CD4-positive, alpha-beta T cell (primary cell): ENCODE measurements at places on chromosomes 4 and X. TPM values are rescaled to one million over a fixed set of nuclear protein-coding genes. Genes with fewer than 3 reads are reported as not detected.
A peak's percentile ranks its signal among the peaks of the same experiment; 100 is the strongest.

- no peak overlapping the region for H3K27ac ChIP-seq
- DNase-seq, result no peak
- no peaks in the 10 kb centered on the region for H3K4me1 ChIP-seq
- H3K36me3 ChIP-seq, result no peaks in the 10 kb centered on the region
- no peaks in the 10 kb centered on the region for H3K27me3 ChIP-seq
- no peak overlapping the region for H3K4me3 ChIP-seq
Observed at GRCh38 chrX:22664826-22665225, 334.9 kb upstream of the DDX53 start.

- no peaks in the 10 kb centered on the region for H3K36me3 ChIP-seq
- H3K4me1 ChIP-seq, result no peaks in the 10 kb centered on the region
- H3K27ac ChIP-seq, result no peak overlapping the region
- no peaks in the 10 kb centered on the region for H3K27me3 ChIP-seq
- no peak for DNase-seq
- H3K4me3 ChIP-seq, result no peak overlapping the region
Observed at GRCh38 chr4:31175242-31175910, 455.2 kb downstream of the PCDH7 start.

DNA sequence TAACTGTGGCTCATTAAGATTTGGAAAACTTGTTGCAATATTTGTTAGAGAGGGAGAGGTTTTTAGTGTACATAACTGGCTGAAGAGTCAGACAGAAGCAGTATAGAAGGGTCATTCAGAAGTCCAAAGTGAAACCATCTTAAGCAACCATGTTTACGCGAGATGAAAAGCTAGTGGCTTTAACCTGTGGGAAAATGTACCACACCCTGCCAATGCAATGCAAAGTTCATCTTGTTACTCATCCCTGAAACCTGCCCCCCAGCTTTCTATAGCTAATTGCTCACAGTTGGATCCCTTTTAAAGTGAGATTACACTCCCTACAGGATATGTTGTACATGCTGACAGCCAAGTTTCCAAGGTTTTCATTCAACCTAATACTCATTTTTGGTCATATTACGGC is 96.7 kb upstream of the RAPGEF2 start:
- no peak overlapping the region for H3K27ac ChIP-seq
- H3K4me3 ChIP-seq, result no peak overlapping the region
- H3K36me3 ChIP-seq, result no peaks in the 10 kb centered on the region
- no peak for DNase-seq
- no peaks in the 10 kb centered on the region for H3K27me3 ChIP-seq

GRCh38 chr4:121669163-121669550 is 27.6 kb downstream of the ANXA5 start:
- H3K36me3 ChIP-seq, result peaks cover 53% of the 10 kb centered on the region
- no peak overlapping the region for H3K4me3 ChIP-seq
- no peak overlapping the region for H3K27ac ChIP-seq
- H3K27me3 ChIP-seq, result no peaks in the 10 kb centered on the region
- H3K4me1 ChIP-seq, result no peaks in the 10 kb centered on the region

Gene DGKK
- total RNA-seq, result not detected

- H3K4me1 ChIP-seq, result no peaks in the 10 kb centered on the region
- no peak overlapping the region for H3K27ac ChIP-seq
- no peak for DNase-seq
- H3K36me3 ChIP-seq, result no peaks in the 10 kb centered on the region
- H3K27me3 ChIP-seq, result no peaks in the 10 kb centered on the region
Observed at GRCh38 chrX:54980334-54980733, 13.7 kb downstream of the PFKFB1 start.

Gene CXCL1
- total RNA-seq, result not detected

GRCh38 chr4:101345596-101346350 is 1.6 kb downstream of the PPP3CA start:
- peak overlapping the region; percentile 23 for H3K27ac ChIP-seq
- H3K4me3 ChIP-seq, result peak overlapping the region; percentile 86
- no peaks in the 10 kb centered on the region for H3K27me3 ChIP-seq
- no peaks in the 10 kb centered on the region for H3K36me3 ChIP-seq

Gene XPNPEP2
- total RNA-seq, result 0.17 TPM

DNA sequence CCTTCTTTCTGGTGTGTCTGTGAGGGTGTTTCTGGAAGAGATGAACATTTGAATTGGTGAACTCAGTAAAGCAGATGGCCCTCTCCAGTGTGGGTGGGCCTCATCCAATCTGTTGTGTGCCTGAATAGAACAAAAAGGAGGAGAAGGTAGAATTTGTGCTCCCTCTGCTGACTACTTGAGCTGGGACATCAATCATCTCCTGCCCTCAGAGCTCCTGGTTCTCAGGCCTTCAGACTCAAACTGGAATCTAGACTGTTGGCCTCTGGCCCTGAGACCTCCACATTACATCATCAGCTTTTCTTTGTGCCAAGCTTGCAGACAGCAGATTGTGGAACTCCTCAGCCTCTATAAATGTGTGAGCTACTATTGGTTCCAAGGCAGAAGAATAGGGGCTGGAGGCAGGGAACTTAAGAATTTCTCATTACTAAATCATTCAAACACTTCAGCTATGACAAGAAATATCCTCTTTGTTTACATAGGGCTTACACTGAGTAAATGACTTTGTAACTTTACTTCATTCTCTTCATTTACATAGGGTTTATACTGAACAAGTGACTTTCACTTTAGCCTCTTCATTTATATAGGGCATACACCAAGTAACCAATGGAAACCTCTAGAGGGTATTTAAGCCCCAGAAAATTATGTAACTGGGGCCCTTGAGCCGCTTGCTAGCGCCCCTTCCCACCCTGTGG is 86.9 kb upstream of the NWD2 start:
- no peak overlapping the region for H3K4me3 ChIP-seq
- DNase-seq, result no peak
- no peaks in the 10 kb centered on the region for H3K27me3 ChIP-seq
- no peaks in the 10 kb centered on the region for H3K36me3 ChIP-seq
- H3K4me1 ChIP-seq, result no peaks in the 10 kb centered on the region
- H3K27ac ChIP-seq, result no peak overlapping the region

DNA sequence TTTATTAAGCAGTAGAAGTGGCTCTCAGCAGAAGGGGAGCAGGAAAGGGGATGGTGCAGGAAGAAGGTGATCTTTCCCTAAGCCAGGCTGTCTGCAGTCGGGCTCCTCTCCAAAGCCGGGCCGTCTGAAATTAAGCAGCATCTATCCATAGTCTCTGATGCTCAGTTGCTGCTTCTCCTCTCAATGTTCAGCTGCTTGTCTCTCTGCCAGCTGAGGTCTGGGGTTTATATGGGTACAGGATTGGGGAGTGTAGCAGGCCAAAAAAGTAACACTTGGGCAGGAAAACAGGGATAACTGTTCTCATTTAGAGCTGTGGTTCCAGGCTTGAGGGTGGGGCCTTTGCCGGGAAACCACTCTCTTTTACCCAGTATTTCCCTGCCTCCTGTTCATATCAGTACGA is 39.2 kb upstream of the CCKAR start:
- no peaks in the 10 kb centered on the region for H3K4me1 ChIP-seq
- H3K4me3 ChIP-seq, result no peak overlapping the region
- DNase-seq, result no peak
- no peaks in the 10 kb centered on the region for H3K36me3 ChIP-seq
- H3K27ac ChIP-seq, result no peak overlapping the region

DNA sequence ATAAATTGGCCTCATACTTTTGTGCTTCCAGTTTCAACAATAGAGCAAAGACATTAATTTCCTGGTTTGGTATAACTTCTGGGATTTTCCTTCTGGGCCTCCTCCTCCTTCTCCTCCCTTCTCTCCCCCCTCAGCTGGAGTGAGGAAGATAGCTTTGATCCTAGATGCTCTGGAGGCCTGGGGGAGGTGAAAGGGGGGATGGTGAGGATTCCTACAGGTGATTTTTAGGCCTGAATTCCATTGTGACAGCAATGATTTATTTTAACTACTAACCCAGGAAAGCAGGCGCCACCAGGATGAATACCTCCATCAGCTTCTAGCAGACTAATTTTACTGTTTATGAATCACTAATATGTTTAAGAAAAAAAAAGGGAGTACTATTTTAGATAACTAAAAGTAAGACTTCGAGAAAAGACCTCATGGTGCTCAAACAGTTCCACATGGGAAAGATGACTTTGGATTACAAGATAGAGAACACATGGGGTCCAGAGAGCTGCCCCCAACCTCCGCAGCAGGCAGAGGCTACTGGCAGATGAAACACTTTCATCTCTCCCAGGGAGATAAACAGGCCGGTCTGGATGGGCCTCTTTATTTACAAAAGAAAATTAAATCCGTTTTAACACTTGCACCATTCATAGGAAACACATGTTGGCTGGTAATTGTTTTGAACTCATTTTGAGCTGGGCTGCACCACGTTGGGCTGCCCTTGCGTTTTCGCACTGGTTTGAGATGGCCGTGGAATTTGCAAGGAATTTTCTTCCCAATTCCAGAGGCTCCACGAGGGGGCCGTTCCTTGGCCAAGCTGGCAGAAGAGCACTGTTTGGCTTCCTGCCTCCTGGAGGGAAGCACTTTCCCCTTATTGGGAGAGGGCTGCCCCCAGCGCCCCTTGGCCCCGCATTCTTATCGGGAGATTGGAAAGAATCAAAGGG is 125.1 kb upstream of the STX18 start:
- no peak for DNase-seq
- H3K36me3 ChIP-seq, result no peaks in the 10 kb centered on the region
- H3K27ac ChIP-seq, result no peak overlapping the region
- H3K27me3 ChIP-seq, result no peaks in the 10 kb centered on the region

Gene NUDT10
- not detected for total RNA-seq

- no peak for DNase-seq
- H3K36me3 ChIP-seq, result no peaks in the 10 kb centered on the region
- H3K27me3 ChIP-seq, result peaks cover 9% of the 10 kb centered on the region
- no peaks in the 10 kb centered on the region for H3K4me1 ChIP-seq
Observed at GRCh38 chr4:119667802-119668201, 39.2 kb upstream of the PDE5A start.

Gene ODAPH
- total RNA-seq, result not detected

DNA sequence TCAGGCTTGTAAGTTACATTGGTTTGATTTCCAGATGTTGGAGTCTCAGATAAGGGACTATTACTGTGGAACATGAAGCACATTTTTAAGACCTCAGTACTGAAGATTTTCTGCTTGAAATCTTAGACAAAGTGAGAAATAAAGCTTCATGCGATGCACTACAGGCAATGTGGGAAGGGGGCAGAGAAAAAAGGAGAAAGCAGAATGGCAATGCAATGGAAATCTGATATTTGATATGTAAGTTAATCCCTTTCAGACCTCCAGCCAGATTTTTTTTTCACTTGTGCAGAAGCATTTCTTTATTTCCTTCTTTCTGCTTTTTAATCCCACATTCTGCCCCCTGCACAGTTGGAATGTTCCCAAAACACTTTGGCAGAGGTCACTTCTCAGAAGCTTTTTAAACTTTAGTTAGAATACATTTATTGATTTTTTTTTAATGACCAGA is 174.3 kb downstream of the ADGRL3 start:
- no peak overlapping the region for H3K4me3 ChIP-seq
- H3K27me3 ChIP-seq, result no peaks in the 10 kb centered on the region
- H3K36me3 ChIP-seq, result no peaks in the 10 kb centered on the region

DNA sequence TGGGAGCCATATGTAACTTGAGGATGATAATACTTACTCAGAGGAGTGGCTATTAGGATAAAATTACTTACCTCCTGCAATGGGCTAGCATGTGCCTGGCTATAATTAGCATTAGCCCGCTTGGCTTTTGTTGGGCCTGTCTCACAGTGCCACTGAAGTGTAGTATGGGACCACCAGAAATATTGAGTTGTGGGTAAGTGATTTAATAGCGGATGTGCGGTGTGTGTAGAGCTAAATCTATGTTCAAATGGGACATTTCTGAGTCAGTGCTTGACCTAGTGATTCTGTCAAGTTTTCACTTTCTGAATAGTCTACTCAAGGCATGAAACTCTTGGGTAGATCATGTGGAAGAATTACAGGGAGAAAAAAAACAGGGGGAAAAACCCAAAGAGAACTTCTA is 3.5 kb upstream of the CLNK start:
- no peak for DNase-seq
- H3K4me3 ChIP-seq, result no peak overlapping the region

Gene PCDH19
- total RNA-seq, result 0.03 TPM

DNA sequence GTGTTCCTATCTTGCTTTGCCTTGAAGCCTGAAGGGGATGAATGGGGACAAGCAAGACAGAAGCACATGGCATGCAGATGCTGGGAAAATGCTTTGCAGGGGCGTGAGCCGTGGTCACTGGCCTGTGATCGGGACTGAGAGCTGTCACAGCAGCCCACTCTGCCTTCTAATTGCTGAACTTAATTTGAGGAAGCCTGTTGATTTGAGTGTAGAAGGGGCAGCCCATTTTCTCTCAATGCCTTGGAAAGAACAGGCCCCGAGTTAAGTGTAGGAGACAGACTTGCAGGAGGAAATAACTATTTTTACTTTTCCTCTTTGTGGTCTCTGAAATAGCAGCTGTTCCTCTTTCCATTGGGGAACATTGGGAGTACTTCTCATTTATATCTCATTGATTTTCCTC is 26.1 kb upstream of the TBC1D1 start:
- no peak overlapping the region for H3K27ac ChIP-seq
- no peak for DNase-seq
- no peaks in the 10 kb centered on the region for H3K27me3 ChIP-seq
- H3K4me1 ChIP-seq, result no peaks in the 10 kb centered on the region
- H3K36me3 ChIP-seq, result peaks cover 28% of the 10 kb centered on the region

DNA sequence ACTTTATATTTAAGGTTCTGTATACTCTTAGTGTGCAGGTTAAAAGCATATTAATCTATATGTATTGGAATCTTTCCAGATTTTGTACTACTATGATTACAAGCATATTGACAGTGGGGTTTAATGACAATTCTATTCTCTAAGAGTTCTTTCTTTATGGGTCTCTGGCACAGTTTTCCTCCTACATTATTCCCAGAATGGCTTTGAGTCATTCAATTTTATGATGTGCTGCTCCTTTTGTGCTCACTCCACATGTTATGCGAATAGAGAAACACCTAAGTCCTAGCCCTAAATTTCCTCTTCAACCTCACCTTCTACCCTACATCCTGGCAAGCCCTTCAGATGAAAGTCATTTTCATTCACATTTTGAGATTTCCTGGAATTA is 209.9 kb upstream of the DIAPH2 start:
- H3K4me3 ChIP-seq, result no peak overlapping the region
- H3K36me3 ChIP-seq, result no peaks in the 10 kb centered on the region
- no peaks in the 10 kb centered on the region for H3K27me3 ChIP-seq
- no peak for DNase-seq

Gene CDKL2
- 0.38 TPM for total RNA-seq

Gene PAGE2
- total RNA-seq, result not detected

Gene ABLIM2
- 2.7 TPM for total RNA-seq

Gene AFM
- not detected for total RNA-seq

DNA sequence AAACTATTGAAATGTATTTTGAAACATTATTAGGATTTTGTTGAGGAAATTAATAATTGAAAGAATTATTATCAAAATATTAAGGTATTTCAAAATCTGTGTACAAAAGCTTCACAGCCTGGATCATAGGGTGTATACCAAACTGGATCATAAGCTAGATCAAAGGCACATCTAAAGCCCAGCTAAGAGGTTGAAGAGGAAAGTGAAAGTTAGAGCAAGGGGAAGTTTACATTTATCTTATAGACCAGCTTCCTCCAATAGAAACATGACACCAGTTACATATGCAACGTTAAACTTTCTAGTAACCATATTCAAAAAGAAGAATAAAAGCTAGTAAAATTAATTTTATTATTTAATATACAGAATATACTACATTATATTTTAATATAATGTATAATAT is 227.2 kb upstream of the BMP3 start:
- no peak overlapping the region for H3K27ac ChIP-seq
- H3K4me1 ChIP-seq, result no peaks in the 10 kb centered on the region
- no peaks in the 10 kb centered on the region for H3K36me3 ChIP-seq
- H3K27me3 ChIP-seq, result no peaks in the 10 kb centered on the region

GRCh38 chrX:153726286-153727122 is 1.8 kb downstream of the ABCD1 start:
- H3K4me3 ChIP-seq, result peak overlapping the region; percentile 44
- peak; percentile 52 for DNase-seq
- H3K27ac ChIP-seq, result no peak overlapping the region
- H3K4me1 ChIP-seq, result peaks cover 53% of the 10 kb centered on the region
- H3K27me3 ChIP-seq, result no peaks in the 10 kb centered on the region
- peaks cover 2% of the 10 kb centered on the region for H3K36me3 ChIP-seq
